A549 treated with GW870086 at 1 μM for 4 hours (cell line): ENCODE measurements at places on chromosomes 6 and 20. TPM values are rescaled to one million over a fixed set of nuclear protein-coding genes. Genes with fewer than 3 reads are reported as not detected.

Gene HLA-DQA1
- not detected in 5 replicates for total RNA-seq

Gene TOX2
- 8.5 to 13.6 TPM (median 11.6 TPM) in 5 replicates for total RNA-seq

Gene SEMG1
- total RNA-seq, result not detected in 5 replicates

Gene ZNF334
- not detected in 5 replicates for total RNA-seq

Gene PRKN
- total RNA-seq, result 0.16 TPM in 1 of 5 replicates, not detected in the others

Gene MCCD1
- not detected in 5 replicates for total RNA-seq

Gene B3GALT4
- 0.38 to 0.91 TPM (median 0.81 TPM) in 5 replicates for total RNA-seq

Gene FOXF2
- total RNA-seq, result 17.4 to 22.0 TPM (median 21.4 TPM) in 5 replicates

Gene GSTA3
- not detected in 5 replicates for total RNA-seq

Gene GMPR
- total RNA-seq, result 1.7 to 3.1 TPM (median 2.2 TPM) in 5 replicates

Gene CTAGE9
- total RNA-seq, result not detected in 5 replicates

Gene CCN5
- 24.2 to 35.6 TPM (median 26.0 TPM) in 5 replicates for total RNA-seq
